Hematopoietic multipotent progenitor cell treated with erythropoietin and hydrocortisone succinate and interleukin-3 and kit ligand, for 15 days (in vitro differentiated cells): ENCODE measurements at places on chromosomes 2 and 18.
A peak's percentile ranks its signal among the peaks of the same experiment; 100 is the strongest.

- DNase-seq: peak; percentile 56
These were observed 49.8 kb downstream of the CAB39 start for GRCh38 chr2:230762317-230762896.

DNA sequence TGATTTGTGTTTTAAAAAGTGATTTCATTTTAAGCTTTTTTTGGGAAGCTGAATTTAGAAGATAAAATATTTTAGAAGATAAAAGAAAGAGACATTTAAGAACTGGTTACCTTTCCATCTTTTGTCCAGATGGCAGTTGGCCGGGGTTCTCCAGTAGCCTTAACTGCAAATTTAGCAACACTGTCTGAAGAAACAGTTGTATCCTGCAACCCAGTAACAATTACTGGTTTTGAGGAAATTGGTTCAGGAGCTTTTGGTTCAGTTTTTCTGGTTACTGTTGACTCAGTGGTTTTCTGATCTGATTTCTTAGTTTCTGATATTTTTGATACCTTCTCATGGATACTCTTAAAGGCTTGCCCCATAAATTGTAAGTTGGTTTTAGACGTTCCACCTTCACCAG is 49.9 kb downstream of the PLEKHA3 start:
- no peak for DNase-seq

GRCh38 chr2:112085916-112086669 is 31.0 kb downstream of the TMEM87B start:
- no peak for DNase-seq

GRCh38 chr2:43133708-43134570 is 92.5 kb downstream of the ZFP36L2 start:
- no peak for DNase-seq

DNA sequence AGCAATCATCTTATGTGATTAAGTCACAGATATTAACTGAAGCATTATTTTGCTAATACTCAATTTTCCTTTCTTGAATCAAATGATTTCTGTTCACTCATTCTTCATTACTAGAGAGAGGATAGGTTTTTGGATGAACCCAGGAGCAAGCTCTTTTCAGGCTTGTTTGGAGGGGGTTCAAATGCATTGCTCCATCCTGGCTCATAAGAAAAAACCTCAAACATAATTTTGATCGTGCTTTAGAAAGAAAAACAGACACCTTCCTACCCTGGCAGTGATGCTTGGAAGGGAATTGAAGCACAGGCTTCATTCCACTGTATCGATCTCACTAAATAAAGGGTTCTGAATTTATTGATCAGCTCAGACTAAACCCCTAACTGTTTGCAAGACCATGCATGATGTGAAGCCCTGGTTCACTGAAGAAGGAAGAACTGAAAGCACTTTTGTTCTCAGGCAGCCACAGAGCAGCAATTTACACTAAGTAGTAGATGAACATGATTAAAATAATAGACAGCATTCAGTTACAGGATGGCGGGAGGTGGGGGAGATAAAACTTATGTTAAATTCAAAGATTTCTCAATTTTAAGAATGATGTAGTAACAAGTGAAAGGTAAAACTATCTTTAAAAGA is 53.4 kb downstream of the CDH2 start:
- DNase-seq: no peak

DNA sequence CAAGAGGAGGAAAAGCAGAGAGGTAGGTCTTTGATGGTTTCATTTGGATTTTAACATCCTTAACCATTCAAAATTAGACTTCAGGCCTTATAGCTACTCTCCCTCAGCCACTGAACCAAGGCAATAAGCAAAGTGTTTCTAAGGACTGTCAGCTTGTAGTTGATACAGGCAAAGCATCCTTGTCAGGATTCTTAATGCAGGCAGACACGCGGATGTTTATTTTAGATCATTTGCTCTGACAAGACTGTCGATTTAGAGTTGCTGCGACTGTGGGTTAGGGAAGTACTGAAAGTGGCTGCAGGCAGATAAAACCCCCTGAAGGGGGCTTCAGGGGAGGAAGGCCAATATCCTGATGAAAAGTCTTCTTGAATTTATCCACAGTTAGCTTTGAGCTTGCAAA is 46.6 kb downstream of the CDH20 start:
- no peak for DNase-seq

GRCh38 chr18:58661423-58661822 is 9.8 kb upstream of the MALT1 start:
- DNase-seq: no peak

GRCh38 chr2:37323176-37323780 is 1.4 kb downstream of the PRKD3 start:
- no peak for DNase-seq

DNA sequence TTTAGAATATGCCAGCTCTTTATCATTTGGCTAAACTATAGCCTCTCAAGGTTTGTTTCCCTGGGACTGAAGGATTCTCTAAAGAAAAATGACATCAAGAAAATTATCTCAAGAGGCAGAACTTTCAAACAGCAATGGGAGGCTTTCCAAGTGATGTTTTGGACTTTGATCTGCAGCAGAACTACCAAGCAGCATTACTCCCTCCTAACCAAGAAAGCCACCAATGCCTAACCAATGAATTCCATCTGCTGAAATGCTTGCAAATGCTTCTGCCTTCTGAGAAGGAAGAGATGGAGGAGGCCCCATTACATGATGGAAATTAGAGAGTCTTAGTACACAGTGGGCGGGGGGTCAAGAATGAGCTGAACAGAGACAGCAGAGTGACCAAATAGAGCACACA is 95.1 kb upstream of the SLC35G4 start:
- no peak for DNase-seq

DNA sequence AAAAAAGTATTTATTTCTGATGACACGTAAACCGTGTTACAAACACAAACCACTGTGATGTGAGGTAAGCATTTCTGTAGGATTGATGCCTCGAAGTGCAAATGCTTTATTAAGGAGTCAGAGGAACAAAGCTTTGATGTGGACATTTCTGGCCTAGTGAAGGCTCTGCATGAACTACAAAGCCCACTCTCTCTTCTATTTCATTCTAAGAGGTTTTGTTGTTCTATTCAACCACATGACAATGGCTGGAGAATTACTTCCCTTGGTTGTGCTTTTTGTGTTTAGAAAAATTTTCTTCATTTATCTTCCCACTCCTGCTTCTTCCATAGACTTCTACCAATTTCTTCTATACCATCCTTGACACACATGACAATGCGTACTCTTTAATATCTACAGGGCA is 125.7 kb upstream of the CCDC195 start:
- DNase-seq: no peak

- DNase-seq: no peak
These were observed 27.6 kb upstream of the ASAP2 start for GRCh38 chr2:9178904-9179571.

GRCh38 chr18:38790303-38790702 is 1224.7 kb upstream of the CELF4 start:
- DNase-seq: no peak

DNA sequence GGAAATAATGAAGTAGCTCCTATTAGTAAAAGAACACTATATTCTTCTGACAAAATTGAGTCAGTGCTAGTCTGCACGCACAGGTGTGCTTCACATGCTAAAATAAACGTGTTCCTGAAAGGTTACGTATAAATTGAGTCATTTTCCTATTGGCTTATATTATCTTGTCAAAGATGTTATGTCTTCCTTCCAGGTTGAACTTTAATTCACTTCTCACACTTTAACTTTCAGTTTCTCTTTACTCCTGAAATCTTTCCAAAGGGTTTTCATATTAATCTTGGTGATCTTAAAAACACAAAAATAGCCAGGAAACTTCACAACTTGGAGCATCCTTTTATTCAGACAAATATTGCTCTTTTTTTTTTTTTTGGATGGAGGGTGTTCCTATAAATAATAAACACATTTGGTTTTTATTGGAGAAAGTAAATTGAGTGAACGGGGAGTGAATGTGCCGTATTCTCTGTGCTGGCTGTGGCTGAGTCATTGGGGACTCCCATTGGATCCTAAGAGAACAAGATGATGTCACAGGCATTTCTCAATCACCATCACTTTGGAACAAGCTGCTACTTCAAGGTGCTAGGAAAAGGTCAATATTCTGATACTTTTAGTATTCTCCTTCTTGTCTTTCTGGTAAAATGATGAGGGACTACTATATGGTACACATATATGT is 150.2 kb upstream of the SPATS2L start:
- DNase-seq: no peak

GRCh38 chr18:498931-499775 is 1.3 kb downstream of the COLEC12 start:
- DNase-seq: no peak

GRCh38 chr2:222448748-222449181 is 24.4 kb downstream of the SGPP2 start:
- DNase-seq: no peak
